ENCODE measurements at places on chromosomes 3 and 15.
A peak's percentile ranks its signal among the peaks of the same experiment; 100 is the strongest.

DNA sequence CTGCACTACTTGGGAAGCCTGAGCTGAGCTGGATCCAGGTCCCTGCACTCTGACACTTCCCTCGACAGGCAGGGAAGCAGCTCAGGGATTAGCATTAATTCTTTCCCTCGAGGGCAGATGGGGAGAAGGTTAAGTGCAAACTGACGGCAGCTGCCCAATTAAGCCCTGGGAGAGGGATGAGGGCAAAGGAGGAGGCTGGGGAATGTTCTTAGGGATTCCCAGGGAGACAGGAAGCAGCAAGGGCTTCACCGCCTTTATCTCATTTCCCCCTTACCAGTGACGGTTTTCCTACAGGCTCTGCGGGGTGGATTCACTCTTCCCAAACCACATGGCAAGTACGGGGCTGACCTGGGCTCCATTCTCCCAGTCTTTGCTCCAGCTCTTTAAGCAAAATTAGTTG is 519.0 kb upstream of the PROK2 start:
- DNase-seq: no peak

DNA sequence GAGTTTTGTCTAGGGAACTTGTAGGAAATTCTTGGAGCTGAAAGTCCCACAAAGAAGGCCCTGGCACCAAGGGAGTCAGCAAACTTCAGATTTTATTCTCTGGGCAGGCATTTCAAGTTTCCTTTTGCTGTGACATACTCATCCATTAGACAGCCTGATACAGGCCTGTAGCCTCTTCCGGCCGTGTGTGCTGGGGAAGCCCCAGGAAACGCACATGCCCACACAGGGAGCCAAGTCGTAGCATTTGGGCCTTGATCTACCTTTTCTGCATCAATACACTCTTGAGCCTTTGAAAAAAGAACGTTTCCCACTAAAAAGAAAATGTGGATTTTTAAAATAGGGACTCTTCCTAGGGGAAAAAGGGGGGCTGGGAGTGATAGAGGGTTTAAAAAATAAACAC is 15.0 kb downstream of the TIGIT start:
- peak; percentile 70 for DNase-seq

DNA sequence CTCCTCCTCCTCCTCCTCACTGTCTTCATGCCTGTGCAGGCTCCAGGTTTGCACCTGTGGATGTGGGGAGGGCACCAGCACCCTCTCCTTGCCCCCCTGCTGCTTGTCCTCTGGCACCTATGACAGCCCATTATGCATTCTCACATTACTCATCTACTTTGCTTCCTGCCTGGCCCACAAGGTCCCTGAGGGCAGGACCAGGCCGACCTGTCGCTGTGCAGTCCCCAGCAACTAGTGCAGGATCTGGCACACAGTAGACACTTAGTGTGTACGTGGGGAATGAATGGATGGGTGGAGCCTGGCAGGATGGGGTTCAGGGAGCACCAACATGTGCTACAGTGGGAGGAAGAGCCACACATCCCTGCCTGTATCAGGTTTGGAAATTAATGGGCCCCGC is 58.3 kb upstream of the TMEM115 start:
- no peak for DNase-seq

- DNase-seq: no peak
Measured at GRCh38 chr3:26293329-26293844, 329.2 kb upstream of the LRRC3B start.

DNA sequence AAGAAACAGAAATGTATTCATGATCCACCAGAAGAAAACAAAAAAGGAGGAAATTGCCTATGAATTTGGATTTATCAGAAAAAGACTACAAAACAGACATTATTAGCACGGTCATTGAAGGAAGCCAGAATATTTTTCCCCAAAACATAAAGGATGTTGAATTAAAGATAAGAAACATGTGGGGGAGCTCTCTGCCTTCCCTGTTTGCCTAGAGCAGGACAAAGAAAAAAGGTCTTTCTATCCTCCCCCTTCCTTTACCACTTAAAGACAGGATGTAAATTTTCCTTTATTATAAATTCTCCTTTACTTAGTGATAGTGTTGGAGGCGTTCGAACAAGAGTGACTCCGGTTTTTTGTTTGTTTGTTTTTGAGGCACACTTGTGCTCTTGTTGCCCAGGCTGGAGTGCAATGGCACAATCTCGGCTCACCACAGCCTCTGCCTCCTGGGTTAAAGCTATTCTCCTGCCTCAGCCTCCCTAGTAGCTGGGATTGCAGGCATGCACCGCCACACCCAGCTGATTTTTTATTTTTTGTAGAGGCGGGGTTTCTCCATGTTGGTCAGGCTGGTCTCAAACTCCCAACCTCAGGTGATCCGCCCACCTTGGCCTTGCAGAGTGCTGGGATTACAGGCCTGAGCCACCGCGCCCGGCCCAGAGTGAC is 14.9 kb upstream of the RPN1 start:
- no peak for DNase-seq

DNA sequence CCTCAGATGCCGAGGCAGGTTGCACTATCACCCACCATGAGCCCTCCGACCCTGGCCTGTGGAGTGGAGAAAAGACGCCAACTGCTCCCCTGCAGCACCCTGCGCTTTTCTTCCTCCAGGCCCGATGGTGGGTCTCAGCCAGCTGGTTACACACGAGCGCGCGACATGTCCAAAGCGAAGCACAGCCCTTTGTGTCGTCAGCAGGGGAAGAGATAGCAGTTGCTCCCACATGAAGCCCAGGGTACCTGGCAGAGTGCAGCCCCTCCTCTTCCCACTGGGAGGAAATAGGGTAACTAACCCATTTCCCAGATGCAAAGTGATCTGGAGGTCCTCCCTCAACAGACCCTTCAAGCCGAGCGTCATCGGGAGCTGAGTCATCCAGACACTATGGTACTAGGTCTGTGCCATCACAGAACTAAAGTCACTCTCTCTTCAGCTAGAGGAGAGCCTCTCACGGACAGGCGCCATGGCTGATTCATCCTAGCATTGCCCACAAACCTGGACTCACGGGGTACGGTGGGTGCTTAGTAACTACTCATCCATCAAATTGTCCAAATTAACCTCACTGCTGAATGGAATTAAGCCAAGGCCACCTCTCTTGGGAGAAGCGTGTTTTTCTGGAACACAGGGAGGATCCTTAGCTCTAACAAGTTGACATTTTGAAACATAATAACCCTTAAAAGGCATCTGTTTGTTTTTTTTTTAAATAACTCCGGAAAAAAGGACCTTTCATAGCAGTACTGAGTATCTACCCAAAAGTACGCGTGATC is 45.2 kb upstream of the BDH1 start:
- DNase-seq: no peak

DNA sequence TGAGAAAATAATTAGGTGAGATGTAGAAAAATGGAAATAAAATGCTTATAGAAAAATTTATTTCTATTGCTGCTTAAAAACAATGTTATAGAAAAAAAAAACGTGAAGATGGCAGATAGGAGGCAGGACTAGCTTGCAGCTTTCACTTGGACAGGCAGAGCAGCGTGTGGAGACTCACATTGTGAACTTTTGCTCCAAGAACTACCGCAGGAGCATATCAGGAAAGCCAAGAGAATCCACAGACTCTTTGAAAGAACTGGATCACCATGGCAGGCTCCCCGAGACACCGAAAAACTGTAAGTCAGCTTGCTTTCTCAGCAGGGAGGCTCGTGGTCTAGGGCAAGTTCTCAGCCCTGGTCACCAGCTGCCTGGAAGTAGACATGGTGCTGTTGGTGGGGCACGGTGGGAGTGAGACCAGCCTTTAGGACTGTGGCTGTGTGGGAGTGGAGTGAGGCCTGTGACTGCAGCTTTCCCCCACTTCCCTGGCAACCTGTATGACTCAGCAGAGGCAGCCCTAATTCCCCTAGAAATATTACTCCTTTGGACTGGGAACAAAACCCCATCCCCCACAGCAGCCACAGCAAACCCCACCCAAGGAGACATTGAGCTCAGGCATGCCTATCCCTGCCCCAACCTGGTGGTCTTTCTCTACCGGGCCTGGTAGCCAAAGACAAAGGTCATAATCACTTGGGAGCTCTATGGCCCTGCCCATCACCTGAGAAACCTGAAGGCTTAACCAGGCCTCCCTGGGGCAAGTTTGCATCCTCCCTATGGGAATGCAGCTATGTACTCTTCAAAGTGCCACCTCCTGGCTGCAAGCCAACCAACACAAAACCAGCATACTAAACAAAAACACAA is 22.8 kb downstream of the STRIT1 start:
- no peak for DNase-seq

DNA sequence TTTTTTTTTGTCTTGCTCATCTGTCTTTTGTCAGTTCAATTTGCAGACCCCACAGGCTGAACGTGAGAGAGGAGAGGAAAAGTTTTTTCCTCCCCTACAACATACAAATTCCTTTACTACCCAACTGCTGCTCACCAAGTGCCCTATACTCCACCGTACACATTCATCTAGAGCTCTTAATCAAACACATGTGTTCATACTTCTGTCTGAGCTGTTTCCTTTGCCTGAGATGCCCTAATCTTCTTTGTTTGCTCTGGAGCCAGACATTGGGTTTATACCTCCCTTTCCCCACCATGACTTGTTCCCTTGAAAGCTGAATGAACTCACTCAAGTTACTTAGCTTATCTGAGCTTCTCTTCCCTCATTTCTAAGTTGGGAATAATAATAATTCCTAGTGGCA is 122.7 kb upstream of the RASGRP1 start:
- no peak for DNase-seq

GRCh38 chr3:72681598-72681997 is 166.6 kb downstream of the SHQ1 start:
- no peak for DNase-seq

- DNase-seq: no peak
Measured at GRCh38 chr15:71449363-71449762, 334.1 kb downstream of the THSD4 start.

DNA sequence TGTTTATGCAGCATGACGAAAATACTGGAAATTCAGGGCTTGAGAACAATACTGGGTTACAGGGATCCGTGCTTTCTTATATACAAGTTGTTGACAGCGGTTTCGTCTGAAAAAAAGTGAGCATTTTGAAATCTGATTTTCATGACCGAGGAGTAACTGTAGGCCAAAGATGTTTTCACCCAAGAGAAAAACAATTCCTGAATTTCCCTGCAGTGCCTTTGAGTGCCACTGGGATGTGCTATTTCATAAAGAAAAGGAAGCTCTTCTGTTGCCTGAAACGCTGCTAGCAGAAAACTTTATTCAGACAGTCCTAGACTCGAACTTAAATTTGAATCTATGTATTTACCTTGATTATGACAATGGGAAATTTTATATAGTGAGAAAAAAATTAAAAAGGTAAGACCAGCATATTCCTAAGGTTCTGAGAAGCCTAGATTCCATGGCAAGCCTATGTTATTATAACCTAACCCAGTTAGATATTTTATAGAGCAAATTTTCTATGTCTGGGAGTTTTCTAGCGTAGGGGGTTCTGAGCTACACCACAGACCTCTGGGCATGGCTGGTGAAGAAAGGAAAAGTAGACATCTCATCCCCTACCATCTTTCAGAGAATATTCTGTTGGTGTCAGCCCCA is 30.2 kb downstream of the KCNAB1 start:
- DNase-seq: peak; percentile 36

DNA sequence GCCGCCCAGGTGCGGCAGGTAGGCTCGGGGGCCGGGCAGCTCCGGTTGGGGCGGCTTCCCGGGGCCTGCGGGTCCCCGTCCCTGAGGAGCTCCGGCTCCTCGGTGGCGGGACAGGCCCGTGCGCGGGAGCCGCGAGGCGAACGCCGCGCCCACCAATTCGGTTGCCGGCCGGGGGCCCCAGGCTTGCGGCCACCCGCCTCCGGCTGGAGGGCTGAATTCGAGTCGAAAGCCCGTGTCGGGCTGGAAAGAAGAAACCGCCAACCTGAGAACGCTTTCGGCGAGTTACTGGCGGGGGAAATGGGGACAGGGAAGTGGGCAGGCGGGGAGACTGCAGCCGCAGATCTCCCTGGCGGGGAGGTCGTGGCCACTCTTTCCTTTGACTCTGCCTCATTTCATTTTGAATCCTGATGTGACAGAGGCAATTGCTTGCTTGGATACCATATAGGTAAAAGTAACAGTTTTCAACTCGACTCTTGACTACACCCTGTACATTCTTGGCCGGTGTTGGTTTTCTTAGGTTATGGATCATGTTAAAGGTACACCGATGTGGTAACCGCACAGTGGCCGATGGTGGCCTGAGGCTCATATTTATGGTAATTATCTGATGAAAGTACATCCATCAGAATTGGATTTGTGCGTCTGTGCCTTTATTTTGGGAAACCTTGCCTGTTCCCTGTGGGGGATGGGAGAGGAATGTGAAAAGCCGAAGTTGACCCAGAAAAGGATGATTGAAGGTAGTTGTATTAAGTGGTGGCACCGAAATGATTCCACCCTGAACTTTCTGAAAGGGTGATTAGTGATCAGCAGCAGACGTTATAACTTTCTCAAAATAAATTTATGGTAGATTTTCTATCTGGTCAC is 1.7 kb downstream of the B3GNT5 start:
- DNase-seq: no peak

GRCh38 chr3:48595526-48596121 is 495 bp upstream of the COL7A1 start:
- DNase-seq: no peak

DNA sequence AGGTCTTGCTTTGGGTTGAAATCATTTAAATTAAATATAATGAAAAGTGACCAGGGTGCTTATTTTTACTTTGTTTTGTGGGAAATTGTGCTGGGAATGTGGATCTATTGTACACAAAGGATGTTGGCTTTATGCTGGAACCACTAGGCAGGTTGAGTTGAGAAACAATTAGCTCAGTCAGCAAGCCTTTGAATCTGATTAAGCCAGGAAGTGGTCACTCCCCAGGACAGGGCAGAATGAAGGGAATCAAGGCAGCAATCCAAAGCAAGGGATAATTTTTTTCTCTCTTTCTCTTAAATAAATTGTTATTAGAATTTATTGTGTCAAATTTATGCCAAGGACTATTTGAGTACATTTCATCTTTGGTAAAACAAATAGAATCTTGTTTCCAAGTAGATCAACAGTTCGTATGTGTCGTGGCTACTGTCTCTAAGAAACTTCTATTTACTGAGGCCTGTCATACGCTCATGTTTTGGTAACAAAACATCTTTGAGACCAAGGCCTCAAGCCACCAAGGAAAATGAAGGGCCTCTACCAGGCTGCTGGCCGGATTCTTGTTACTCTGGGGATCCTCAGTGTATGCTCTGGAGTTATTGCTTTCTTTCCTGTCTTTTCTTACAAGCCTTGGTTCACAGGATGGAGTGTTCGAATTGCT is at the start of gene TMEM212:
Gene TMEM212, plus strand, starts transcription at position 486 of the 655 bp plus-strand sequence. Its CDS starts 35 bp downstream, at position 521.
- DNase-seq: no peak

DNA sequence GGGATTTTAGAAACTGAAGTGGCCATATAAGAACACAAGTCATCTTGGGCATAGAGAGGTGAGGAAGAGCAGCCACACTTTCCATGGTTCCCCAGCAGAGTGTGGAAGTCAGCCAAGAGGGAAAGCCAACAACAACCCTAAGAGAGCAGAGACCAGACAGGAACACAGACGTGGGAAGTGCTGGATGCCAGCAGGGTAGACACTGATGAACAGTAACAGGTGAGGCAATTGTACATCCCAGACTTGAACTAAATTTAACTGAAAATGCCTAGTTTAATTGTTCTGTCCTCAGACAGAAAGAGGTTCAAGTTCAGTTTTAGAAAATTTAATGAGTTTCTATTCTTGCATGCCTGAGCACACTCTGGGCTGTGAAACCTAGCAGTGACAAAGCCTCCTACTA is 212.1 kb downstream of the ATP8B4 start:
- no peak for DNase-seq

- DNase-seq: no peak
Measured at GRCh38 chr3:4990069-4990468, 10.8 kb downstream of the BHLHE40 start.

All from central memory CD4-positive, alpha-beta T cell (primary cell).